ENCODE measurements at places on chromosomes 2 and 18.

- no peak for DNase-seq
Observed at GRCh38 chr2:160736148-160737028, 242.8 kb upstream of the RBMS1 start.

GRCh38 chr2:43169099-43169945, 57.1 kb downstream of the ZFP36L2 start:
- no peak for DNase-seq

DNA sequence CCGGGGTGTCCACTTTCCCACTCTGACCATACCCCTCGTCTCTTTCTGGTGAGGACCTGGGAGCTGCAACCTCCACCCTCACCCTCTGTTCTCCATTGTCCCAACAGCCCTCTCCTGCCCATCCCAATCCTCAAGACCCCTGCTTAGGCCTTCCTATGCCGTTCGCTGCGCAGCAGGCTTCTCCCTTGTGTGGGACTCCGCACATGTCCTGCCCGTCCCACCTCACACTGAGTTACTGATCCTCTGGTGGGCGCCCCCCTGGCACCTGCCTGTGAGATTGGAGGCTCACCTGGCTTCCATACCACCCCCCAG, 119.5 kb upstream of the SNTG2 start:
- DNase-seq = no peak

DNA sequence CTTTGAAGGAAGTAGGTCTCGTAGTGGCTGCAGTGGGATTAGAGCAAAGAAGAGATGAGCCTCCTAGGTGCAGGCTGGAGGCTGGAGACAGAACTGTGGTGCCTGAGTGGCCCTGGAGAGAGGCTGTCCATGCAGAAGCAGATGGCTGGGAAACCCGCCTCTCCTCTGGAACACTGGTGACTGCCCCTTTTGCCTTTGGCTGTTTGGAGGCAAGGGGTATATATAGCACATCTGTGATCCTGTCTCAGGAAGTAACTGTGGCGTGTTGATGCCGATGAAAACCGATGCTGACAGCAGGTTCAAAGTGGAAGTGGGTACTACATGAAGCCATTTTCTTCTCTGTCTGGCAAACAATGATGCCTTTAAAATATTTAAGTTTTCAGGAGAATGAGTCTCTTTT, 43.5 kb downstream of the SLC9A2 start:
- DNase-seq = no peak

- DNase-seq = no peak
Observed at GRCh38 chr2:217993138-217993537, 9.7 kb downstream of the TNS1 start.

- DNase-seq = no peak
Observed at GRCh38 chr2:131064589-131065512, 28.4 kb downstream of the FAM168B start.

GRCh38 chr2:160301420-160301819, 101.3 kb upstream of the ITGB6 start:
- DNase-seq = no peak
